ENCODE measurements at places on chromosomes 7 and 10.

DNA sequence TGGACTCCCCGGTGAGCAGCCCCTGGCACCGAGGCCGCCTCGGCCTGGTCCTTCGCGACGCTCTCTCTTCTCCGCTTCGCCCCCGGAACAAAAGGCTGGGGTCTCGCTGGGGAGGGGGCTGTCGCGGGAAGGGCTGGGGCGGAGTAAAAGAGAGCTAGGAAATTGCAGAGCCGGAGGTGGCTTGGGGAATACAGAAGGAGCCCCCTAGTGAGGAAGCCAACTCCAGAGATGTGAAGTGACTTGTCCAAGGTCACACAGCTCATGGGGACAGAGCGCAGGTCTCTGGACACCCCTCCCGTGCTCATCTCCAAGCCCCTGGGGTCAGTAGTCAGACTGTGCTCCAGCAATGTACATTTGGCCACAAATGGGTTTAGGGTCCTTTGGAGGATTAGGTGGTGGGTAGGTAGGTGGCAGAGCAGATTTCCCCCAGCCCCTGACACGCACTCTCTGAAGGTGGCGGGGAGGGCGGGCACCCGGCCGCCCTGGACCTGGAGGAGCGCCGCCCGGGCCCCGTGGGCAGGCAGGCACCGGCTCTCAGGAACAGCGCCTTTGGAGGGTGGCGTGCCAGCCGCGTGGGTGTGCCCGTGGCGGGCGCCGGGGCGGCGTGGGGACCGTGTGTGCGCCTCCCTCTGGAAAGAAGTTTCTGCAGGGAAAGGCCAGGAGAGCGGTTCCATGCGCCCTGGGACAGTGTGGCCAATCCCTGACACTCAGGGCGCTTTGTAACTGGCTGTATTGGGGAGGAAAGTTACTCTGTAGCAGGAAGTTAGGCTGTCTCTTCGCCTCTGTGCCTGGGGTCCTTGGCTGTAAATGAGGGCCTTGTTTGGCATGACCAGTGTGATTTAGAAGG lies 910 bp downstream of the WIPF3 start:
- DNase-seq: no peak

- no peak for DNase-seq
Observed at GRCh38 chr7:108455998-108456677, at the start of gene NRCAM. TSS of gene NRCAM (minus strand) at chr7:108456436. CDS start at chr7:108240064, 216,372 bp downstream.

GRCh38 chr7:86953219-86953618 lies 106.2 kb downstream of the ELAPOR2 start:
- no peak for DNase-seq

- DNase-seq: no peak
Observed at GRCh38 chr10:1203216-1203615, 147.0 kb downstream of the WDR37 start.

GRCh38 chr7:145082366-145083161 lies 246.7 kb upstream of the TPK1 start:
- no peak for DNase-seq

DNA sequence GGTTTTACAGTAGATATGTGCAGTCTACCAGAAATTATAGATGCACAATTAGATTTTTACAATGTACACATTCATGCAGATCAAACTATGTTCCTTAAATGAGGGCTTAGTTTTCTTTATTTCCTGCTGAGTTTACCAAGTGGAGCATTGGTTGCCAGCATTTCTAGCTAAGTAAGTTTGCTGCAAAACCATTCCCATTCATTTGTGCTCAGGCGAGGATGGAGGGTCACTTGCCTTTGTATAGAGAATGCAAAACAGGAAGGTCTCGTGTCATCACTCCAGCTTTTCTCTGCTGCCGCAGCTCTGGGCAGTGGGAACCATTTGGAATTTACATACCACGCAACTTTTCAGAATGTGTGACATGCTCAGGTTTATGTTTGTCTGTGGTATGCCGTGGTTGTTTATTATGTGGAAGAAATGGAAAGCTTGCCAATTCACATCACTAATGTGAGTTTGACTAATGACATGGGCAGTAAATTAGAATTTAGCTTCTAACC lies 198.6 kb downstream of the TRIL start:
- DNase-seq: no peak

- DNase-seq: no peak
Observed at GRCh38 chr7:70646536-70647248, 485.3 kb upstream of the GALNT17 start.

DNA sequence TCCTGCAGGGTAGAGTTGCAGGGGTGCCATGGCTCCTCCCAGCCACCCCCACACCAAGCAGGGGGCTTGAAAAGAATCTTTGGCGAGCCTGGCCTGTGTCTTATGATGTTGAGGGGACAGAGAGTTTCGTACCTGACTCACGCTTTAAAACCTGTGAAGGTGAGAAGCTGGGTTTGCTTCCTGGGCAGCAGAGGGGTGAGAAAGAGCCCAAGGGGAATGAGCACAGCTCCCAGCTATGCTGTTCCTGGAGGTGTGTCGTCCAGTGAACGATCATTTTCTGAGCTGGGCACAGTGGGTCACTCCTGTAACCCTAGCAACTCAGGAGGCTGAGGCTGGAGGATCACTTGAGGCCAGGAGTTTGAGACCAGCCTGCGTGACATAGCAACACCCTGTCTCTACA lies 13.5 kb upstream of the ADRB1 start:
- no peak for DNase-seq

GRCh38 chr10:77041636-77042258 lies 595.9 kb downstream of the KCNMA1 start:
- no peak for DNase-seq
